ENCODE measurements at places on chromosomes 1 and 21. TPM values are rescaled to one million over a fixed set of nuclear protein-coding genes. Genes with fewer than 3 reads are reported as not detected.

Gene TMEM125
- total RNA-seq, result not detected

Gene PLCH2
- 41.2 TPM for total RNA-seq

Gene ALG14
- 4.1 TPM for total RNA-seq

Gene CD2
- total RNA-seq, result 0.10 TPM

Gene RHBDL2
- 7.1 TPM for total RNA-seq

Gene PTGER3
- total RNA-seq, result 0.08 TPM

Gene TMEM269
- 0.13 TPM for total RNA-seq

Gene HIVEP3
- 6.0 TPM for total RNA-seq

Gene REN
- total RNA-seq, result not detected

Gene SF3B4
- total RNA-seq, result 120 TPM

Gene CAPN8
- total RNA-seq, result 0.28 TPM

Gene PPP1R8
- 59.7 TPM for total RNA-seq

Gene VCAM1
- 0.08 TPM for total RNA-seq

Gene MYOC
- not detected for total RNA-seq

Gene HTR1D
- 3.5 TPM for total RNA-seq

Gene ICOSLG
- 5.5 TPM for total RNA-seq

Gene MR1
- total RNA-seq, result 3.9 TPM

Gene LMX1A
- total RNA-seq, result not detected

Gene TOE1
- total RNA-seq, result 14.3 TPM

Gene SYT14
- total RNA-seq, result not detected

Gene STUM
- total RNA-seq, result 0.03 TPM

Gene DISP3
- total RNA-seq, result 1.1 TPM

Gene FAM229A
- total RNA-seq, result 6.7 TPM

Gene MAP3K21
- total RNA-seq, result 3.1 TPM

Gene OLIG2
- not detected for total RNA-seq

Gene CYYR1
- total RNA-seq, result not detected

Gene C1orf141
- total RNA-seq, result not detected

Gene ZFP69B
- total RNA-seq, result 11.6 TPM

Gene SLC45A1
- 11.3 TPM for total RNA-seq

Gene ADCY10
- 0.10 TPM for total RNA-seq

Gene HPDL
- total RNA-seq, result 1.9 TPM

Gene PCBP3
- not detected for total RNA-seq

Gene FCMR
- total RNA-seq, result 0.41 TPM

Gene FOXO6
- 2.5 TPM for total RNA-seq

Gene SIK1
- 32.3 TPM for total RNA-seq

Gene LCK
- 0.57 TPM for total RNA-seq

Gene CYP4A11
- not detected for total RNA-seq

Gene LAMC1
- 113 TPM for total RNA-seq

Gene C1QA
- total RNA-seq, result 0.41 TPM

Gene NAV1
- total RNA-seq, result 29.0 TPM

Gene NPR1
- total RNA-seq, result 0.36 TPM

Gene RIIAD1
- total RNA-seq, result not detected

Gene RAB25
- total RNA-seq, result not detected

Gene DCDC2B
- not detected for total RNA-seq
